ENCODE measurements at places on chromosomes 4 and X. TPM values are rescaled to one million over a fixed set of nuclear protein-coding genes. Genes with fewer than 3 reads are reported as not detected.

Gene COMMD8
- 15.5 TPM for total RNA-seq

Gene PRSS12
- total RNA-seq = 27.1 TPM

Gene RTL3
- total RNA-seq = not detected

Gene GLRA2
- not detected for total RNA-seq

Gene SMIM14
- total RNA-seq = 122 TPM

Gene PLS3
- 309 TPM for total RNA-seq

Gene TRAM1L1
- total RNA-seq = 4.3 TPM

Gene COX7B2
- not detected for total RNA-seq

Gene SLITRK2
- not detected for total RNA-seq

Gene SPANXA1
- not detected for total RNA-seq

Gene MGARP
- 56.9 TPM for total RNA-seq

Gene GAGE12H
- not detected for total RNA-seq

Gene JCHAIN
- 18.2 TPM for total RNA-seq

Gene HPGD
- total RNA-seq = 2.7 TPM

Gene STPG2
- 0.18 TPM for total RNA-seq

Gene GUCY1B1
- total RNA-seq = 7.0 TPM

Gene SSX1
- not detected for total RNA-seq

Gene CA5B
- total RNA-seq = 9.1 TPM

Gene RAB9A
- 51.8 TPM for total RNA-seq

Gene LAGE3
- 31.6 TPM for total RNA-seq

Gene GPR50
- not detected for total RNA-seq

Gene PPP4R3C
- not detected for total RNA-seq

Gene PAGE5
- total RNA-seq = not detected

Gene TSR2
- 12.2 TPM for total RNA-seq
